Esophagus muscularis mucosa (tissue), 4 donors: ENCODE measurements at places on chromosomes 1 and 21.

DNA sequence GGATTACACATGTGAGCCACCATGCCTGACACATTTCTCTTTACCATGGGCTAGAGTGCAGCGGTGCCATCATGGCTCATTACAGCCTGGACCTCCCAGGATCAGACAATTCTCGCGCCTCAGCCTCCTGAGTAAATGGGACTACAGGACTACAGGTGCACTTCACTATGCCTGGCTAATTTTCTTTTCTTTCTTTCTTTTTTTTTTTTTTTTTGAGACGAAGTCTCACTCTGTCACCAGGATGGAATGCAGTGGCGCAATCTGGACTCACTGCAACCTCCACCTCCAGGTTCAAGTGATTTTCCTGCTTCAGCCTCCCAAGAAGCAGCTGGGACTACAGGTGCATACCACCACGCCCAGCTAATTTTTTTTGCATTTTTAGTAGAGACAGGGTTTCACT lies 14.8 kb upstream of the KIF1B start:
- DNase-seq = no peak

GRCh38 chr1:5998051-5998905 lies 6.1 kb upstream of the NPHP4 start:
- DNase-seq = no peak

GRCh38 chr1:154619181-154619948 lies 11.4 kb upstream of the ADAR start:
- no peak for DNase-seq

GRCh38 chr1:203607533-203607873 lies 19.1 kb upstream of the ATP2B4 start:
- no peak for DNase-seq

GRCh38 chr1:92447976-92448375 lies 38.7 kb downstream of the GFI1 start:
- no peak for DNase-seq
